ENCODE measurements at places on chromosomes 4 and X.

DNA sequence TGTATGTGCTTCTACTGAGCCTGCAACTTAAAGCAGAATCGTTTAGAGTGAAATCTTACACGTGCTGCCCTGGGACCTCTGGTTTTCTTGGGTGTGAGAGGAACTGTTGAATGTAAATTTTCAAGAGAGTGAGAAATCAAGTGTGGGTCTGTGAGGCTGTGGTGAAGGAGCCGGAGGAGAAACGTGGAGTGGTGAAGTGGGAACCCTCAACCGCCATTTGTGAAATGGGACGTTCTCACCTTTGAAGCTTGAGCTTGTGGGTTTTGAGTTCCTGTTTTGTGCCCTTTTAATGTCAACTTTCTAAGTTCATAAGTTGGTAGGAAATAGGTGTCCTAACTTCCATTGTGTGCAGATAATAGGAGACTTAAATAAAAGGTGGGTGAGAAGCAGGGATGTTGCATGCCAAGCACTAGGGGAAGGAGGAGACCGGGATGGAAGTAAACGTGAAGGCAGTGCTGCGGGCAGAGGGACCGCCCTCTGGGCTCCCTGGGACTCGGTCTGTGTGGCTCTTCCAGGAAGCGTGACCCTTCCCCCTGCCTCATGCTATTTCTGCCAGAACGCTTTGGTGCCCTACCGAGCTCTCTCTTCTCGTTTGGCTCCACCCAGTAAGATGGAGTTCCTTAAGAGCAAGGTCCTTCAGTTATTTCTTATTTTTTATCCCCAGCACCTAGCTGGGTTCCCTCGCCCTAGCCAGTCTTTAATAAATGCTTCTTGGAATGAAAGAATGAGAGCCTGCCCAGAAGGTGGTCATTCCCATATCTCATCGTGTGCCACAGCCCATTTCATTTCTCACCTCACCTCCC, 56.0 kb downstream of the TMEM131L start:
- DNase-seq: no peak

- DNase-seq: no peak
Observed at GRCh38 chr4:186701273-186701672, 22.4 kb downstream of the FAT1 start.

GRCh38 chr4:7581477-7581876, 146.7 kb upstream of the PSAPL1 start:
- no peak for DNase-seq

DNA sequence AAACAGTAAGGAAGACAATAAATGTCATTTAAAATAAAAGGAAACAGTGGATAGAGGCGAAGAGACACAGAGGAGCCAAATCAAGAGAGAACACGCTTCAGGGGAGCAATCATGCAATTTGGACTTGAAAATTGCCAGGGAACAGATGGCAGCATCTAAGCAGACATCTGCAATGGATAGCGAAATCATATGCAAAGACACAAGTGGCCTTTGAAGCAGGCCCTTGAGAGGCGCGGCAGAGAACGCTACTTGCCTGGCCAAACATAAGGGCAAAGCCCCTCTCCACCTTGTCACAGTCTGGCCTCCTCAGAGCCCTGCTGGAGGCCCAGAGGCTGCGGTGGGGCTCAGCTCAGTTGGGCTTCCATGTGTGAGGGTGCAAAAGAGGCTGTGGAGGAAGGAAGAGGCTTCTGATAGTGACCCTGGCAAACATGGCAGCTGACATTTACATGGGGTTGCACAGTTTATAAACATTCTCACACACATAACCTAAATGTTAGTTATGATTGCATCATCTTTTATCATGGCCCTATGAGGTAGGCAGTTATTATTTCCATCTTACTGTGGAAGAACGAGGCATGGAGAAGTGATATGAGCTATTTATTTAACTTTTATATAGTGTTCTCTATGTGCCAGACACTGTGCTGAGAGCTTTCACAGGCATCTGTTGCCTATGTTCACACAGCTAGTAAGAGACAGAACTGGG, 18.3 kb downstream of the ADGRG4 start:
- DNase-seq: no peak

DNA sequence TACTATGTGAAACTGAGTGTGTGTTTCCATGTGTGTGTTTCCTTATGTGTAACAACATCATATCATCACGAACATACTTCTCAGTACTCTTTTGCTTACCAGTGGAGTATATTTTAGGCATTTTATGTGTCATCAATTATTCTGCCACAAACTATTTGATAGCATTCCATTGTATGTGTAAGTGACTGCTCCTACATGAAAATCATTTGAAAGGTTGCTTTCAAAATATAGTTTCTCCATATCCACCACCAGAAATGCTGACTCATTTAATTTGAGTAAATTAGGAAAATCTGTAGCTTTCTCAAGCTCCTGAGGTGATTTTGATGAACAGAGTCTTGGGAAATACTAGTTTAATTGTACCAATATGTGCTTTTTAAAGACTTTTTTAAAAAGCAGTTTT, 376.2 kb downstream of the PCDH18 start:
- no peak for DNase-seq

DNA sequence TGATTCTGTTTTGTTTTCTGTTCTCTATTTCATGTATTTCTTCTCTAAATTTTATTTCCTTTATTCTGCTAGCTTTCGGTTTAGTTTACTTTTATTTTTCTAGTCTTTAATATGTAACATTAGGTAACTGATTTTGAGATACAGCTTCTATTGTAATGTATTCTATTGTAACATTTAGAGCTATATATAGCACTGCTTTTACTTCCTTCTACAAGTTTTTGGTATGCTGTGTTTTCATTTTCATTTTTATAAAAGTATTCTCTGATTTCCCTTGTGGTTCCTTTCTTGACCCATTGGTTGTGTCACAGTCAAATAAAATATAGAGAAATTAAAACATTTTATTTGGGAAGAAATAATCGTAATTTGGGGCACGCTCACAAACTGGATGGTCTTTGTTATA, 13.9 kb upstream of the CT47A1 start:
- DNase-seq: no peak

GRCh38 chr4:183563874-183564273, 59.0 kb downstream of the ING2 start:
- DNase-seq: no peak

- no peak for DNase-seq
Observed at GRCh38 chr4:155593793-155594192, 72.9 kb upstream of the GUCY1A1 start.

GRCh38 chr4:69098470-69098869, 2.2 kb downstream of the UGT2B7 start:
- DNase-seq: no peak

DNA sequence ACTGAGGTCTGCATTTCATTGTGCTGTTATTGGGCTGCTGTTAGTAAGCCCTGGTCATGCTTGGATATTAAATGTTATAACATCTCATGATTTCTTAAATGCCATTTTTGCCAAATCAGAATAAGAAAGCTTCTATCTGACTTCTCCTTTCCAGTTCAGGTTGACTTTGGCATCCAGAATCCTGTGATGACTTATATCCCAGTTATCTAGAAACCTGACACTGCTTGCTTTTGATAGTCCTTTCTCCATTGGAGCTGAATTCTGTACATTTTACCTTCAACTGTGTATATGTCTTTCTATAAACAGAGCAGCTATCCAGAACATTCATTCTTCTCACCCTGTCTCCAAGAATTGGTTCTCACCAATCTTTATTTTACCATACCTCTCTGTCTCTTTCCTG, 257.7 kb upstream of the GNPDA2 start:
- DNase-seq: no peak

GRCh38 chr4:23747281-23747735, 142.5 kb downstream of the PPARGC1A start:
- no peak for DNase-seq

GRCh38 chr4:39319676-39320075, 46.5 kb downstream of the RFC1 start:
- no peak for DNase-seq

DNA sequence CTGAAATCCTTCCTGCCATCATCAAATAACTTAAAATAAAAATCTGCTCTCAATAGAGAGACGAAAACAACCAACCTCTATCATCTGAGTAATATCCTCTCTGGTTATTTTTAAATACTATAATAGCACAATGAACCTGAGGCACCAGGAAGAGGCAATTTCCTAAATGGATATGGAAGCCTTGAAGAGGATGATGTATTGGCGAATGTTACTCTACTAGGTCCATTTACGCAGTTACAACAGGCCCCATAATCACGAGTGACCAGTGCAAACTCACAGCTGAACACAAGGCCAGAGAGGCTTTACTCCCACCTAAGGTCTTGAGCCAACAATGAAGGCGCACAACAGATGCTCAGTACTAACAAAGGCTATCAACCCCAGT, 678.8 kb upstream of the NR3C2 start:
- DNase-seq: no peak

- no peak for DNase-seq
Observed at GRCh38 chrX:86711531-86712180, 563.4 kb downstream of the DACH2 start.

GRCh38 chr4:189124149-189124758, 816.4 kb upstream of the FRG1 start:
- DNase-seq: no peak

DNA sequence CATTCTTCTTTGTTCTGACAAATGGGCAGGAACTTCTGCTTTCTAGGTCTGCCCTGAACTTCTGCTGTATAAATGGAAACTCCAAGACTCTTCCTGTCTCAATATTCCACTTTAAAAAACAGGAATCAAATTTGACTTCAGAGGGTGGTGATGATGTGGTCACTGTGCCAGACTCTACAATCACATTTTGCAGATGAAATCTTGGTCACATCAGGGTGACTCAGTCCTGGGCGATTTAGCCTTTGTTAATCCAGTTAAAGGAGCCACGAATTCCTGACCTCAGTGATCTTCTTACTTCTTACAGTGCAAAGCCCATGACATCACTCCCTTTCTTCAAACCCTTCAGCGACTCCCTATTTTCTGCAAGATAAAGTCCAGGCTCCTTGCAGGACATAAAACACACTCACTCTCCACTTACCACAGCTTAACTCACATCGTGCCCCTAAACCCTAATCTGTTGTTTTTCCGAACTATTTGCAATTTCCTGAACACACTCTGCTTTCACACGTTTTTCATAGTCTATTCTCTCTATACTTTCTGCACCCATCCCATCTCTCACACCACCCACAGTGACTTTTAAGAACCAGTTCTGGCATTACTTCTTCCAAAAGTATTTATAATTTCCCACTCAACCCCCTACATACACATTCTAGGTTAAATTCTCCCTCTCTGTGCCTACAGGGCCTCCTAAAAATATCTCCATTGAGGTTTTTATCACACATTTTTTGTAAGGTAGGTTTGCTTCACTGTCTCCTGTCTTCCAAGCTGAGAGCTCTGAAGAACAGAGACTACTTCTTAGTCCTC, 11.1 kb downstream of the GASK1B start:
- no peak for DNase-seq

DNA sequence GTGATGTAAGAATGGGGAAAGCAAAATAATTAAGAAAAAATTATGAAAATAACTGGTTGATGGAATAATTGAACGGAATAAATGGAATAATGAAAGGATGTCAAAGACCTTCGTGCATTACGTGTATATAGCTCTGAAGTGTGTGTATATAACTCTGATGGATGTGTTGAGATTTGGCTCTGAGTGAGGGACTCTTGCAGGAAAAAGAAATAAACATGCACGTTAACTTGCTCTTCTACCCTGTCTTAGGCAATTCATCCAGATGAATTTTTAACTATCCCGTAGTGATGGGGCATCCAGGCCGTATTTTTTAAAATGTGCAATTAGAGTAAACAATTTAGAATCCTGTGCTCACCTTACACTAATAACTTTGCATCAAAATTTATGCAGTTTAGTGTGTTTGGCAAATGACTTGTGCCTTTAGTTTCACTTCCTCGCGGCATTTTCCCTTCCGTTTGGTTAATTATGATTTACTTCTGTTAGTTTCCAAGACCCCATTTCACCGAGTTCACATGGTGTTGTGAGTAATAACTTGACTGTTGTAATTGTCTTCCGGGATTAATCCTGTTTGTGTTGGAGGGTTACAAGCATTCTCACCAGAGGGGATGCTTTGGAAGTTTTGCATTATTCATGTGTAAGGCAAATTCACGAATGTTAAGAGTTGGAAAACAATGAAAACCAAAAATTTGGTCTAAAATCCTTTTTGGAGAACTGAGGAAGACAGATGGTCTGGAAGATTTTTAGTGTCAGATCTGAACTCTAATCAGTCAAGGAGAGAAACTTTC, 256.5 kb upstream of the FAT1 start:
- no peak for DNase-seq

- no peak for DNase-seq
Observed at GRCh38 chr4:189050643-189051042, 890.0 kb upstream of the FRG1 start.

DNA sequence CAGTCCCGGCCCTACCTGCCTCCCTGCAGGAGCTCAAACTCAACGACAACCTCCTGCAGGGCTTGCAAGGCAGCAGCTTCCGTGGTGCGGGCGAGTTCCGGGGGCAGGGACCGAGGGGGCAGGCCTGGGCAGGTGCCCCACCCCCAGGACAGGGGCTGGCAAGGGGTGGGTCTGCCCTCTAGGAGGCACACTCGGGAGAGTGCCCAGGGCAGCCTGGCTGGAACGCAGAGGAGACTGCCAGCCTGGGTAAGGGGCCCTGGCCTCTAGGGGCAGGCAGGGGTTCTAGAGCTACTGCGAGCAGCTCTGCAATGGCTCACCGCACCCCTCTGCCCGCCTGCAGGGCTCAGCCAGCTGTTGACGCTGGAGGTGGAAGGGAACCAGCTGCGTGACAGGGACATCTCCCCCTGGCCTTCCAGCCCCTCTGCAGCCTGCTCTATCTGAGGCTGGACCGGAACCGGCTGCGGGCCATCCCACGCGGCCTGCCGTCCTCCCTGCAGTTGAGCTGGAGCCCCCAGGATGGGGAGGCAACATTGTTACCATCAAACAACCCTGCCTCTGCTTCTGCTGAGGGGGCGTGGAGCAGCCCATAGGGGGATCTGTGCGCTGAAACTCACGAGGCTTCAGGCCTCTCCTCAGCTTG, 12.1 kb upstream of the HAUS7 start:
- DNase-seq: no peak

DNA sequence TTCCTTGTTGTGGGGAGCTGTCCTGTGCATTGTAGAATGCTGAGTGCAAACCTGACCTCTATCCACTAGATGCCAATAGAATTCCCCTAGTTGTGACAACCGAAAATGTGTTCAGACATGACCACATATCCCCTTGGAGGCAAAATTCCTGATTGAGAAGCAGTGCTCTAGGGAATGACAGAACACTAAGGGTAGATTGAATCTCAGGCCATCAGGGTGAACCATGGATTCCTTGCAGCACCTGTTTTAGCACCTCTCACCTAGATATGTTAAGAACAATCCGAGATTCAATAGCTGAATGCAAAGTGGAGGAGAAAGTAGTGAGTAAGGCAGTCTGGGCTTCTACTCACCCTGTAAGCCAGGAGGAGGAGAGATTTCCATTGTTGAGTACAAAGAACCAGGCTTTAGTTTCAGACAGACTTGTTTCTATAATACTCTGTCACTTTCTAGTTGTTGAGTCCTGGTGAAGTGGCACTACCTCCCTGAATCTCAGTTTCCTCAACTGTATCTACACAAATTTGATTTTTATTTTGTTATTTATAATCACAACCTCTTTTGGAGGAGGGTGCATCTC, 111.0 kb upstream of the RAP2C start:
- no peak for DNase-seq

DNA sequence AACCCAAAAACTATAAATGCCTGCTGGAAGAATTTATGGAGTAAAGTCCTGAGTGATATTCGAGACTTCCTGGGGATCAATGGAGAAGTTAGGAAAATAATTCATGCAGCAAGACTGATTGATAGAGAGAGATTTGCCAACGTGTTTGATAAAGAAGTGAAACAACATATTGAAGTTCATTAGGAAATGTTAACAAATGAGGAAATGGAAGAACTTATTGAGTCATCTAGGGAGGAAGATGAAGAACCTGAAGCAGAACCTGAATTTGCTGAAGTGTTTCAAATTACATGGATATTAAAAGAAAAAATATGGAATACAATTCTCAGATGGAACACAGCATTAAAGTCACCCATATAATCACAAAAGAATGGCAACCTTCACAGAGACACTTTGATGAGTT, 39.0 kb downstream of the DDX60 start:
- DNase-seq: no peak
